Stimulated activated naive CD4-positive, alpha-beta T cell (primary cell): ENCODE measurements at places on chromosomes 13 and 19.

DNA sequence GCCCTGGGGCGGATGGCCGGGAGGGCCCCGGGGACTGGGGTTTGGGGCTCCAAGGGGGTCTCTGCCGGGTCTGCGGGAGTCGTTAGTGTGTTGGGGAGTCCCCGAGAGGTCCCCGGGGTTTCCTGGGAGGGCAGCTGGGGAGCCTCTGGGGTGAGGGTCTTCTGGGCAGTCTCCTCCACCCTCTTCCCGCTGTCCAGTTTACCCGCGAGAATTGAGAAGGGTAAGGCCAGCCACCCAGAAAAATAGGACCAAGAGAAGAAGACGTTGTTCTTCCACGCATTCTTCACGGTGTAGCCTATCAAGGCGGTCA is 1.0 kb upstream of the ETFB start:
- no peak for DNase-seq

- DNase-seq = no peak
Observed at GRCh38 chr19:32067685-32068084, 277.7 kb upstream of the ZNF507 start.

DNA sequence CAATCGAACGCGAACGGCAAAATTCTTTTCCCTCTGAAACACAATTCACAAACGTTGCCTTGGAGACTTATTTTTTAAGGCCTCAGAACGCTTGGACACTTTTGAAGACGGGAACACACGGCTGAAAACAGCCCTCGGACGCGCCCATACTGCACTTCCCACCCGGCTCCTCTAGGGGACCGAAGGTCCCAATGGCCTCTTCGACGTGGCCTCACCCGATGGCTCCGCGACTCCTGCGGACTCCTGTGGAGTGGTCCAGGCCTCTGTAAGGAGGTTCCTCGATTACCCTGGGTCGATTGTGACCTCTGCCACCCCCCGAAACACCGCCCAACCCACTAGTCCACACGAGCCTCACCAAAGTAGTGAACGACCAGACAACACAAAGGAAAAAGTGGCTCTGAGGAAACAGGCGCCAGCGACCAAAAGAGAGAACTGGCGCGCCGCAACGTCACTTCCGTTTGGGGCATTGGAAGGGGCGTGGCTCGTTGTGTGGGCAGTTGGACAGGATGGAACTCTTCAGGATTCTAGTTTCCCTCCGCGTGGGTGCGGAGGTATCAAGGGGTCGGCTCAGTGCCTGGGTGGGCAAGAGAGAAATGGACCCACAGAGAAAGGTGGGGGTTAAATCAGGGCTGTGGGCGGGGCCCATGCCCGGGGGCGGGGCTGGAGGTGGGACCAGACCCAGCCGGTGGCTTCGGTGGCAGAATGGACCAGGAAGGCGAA is at the start of gene ZNF560:
Gene ZNF560 (minus strand): TSS at position 434 of the 720 bp plus-strand sequence. CDS start 23,303 bp downstream, outside the sequence.
- no peak for DNase-seq

GRCh38 chr19:20103091-20103740 is 25.4 kb downstream of the ZNF90 start:
- no peak for DNase-seq

- no peak for DNase-seq
Observed at GRCh38 chr19:51564791-51565190, 6.3 kb upstream of the ZNF175 start.

GRCh38 chr13:89279374-89279773 is 1608.2 kb downstream of the SLITRK5 start:
- DNase-seq = no peak

DNA sequence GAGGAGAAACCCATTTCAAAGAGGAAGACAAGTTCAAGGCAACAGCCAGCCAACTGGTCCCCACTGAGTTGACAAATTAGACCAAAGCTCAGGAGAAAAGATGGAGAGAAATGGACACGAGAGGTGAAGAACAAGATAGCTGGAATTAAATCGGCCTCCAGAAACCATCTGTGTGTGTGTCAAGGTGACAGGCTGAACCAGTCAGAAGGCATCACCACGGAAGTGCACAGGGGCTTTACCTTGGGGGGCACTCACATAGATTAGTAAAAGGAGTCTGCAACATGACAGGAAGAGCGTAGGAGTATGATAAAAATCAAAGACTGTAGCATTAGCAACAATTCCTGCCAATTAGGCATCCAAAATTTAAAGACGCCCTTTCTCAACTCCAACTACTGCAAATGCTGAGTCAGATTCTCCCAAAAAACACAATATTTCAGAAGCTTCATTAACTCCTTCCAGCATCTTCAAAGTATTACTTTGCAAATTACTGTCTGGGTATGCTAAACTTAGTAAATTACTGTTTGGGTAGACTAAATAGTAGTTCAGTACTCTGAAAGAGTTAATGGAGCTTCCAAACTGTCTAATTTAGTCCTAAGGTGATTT is 66.2 kb downstream of the FOXO1 start:
- no peak for DNase-seq

DNA sequence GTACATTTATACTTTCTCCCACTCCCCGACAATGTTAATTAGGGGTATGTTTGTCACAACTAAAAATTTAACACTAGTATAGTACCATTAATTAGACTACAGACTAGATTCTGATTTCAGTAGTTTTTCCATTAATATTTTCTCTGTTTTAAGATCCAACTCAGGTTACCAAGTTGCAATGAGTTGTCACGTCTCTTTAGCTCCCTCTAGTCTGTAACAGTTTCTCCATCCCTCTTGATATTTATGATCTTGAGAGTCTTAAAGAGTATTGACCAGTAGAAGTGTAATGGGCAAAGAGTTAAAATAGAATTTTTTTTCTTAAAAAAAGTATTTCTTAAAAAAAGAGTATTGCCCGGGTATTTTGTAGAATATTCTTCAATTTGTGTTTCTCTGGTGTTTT is 598.1 kb downstream of the TBC1D4 start:
- DNase-seq = no peak

DNA sequence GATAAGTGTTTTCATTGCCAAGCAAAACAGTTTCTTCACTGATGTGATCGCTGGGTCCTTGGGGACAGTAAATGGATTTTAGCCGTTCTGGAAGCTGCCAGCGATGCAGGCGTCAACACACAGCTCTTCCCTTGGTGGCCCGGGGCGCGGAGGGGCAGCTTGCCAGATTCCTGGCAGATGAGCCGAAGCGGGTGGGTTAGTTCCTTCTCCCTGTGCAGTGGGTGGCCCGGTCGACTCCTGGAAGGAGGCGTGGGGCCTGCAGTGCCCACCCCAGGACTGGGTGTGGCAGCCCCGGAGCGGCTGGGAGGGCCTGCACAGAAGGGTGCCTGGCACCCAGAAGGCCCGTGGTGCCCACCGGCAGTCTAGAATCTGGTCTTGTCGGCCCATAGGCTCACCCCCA is 69.0 kb downstream of the KDM4B start:
- DNase-seq = no peak

DNA sequence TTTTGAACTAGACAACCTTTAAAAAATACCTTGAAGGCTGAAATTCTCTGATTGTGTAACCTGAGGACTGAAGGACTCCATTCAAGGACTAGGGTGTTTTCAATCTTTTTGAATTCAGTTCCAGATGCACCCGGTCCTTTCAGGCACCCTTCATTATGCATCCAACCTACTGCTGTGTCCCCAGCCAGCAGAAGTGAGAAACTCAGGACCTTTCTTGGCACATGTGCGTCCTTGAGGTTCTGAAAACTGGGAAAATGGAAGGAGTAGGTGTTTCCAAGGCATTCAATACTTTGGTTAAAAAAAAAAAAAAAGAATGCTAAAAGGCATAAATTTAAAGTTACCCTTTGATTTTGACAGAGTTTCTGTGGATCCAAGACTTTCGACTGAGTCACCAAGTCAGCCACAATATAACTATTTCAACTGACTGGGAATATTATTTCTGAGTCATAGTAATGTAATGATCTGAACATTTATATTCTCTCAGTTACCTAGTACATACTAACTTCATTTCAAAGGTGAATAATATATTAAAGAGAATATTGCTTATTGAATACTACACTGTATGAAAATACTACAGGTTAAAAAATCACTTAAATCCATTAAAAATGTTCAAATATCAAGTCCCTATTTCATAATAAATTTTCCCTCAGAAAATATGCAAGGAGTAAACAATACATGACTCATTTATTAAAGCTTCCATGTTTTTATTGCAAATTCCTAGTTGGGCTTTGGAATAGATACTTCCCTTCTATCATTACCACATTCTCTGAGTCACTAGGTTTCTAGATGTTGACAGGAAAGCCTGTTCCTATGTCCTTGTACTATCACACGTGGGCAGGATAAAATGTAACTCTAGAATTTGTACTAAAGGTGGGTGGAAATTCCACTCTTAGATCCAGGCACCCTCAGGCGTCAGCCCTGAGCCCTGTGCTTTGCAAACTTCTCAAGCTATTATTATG is 2.4 kb upstream of the ITGBL1 start:
- DNase-seq = no peak

- DNase-seq = no peak
Observed at GRCh38 chr13:114038900-114039299, 65.0 kb upstream of the C13orf46 start.

DNA sequence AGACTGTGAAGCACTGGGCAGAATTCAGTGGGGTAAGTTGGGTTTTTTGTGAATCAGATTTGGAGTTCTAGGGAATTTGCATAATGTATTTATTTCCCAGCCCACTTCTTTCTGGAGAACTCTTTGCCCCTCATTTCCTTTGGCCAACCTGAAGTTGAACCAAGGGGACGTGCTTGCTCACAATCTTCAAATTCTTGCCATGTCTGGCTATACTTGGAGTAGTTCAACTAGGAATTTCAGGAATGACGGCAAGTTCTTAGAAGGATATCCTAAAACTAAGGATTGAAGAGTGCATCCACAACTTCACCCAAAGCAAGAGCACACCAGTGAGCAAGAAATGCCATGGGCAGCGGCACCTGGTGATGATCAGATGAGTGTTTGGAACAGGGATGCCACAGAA is 88.5 kb downstream of the TEX26 start:
- no peak for DNase-seq

DNA sequence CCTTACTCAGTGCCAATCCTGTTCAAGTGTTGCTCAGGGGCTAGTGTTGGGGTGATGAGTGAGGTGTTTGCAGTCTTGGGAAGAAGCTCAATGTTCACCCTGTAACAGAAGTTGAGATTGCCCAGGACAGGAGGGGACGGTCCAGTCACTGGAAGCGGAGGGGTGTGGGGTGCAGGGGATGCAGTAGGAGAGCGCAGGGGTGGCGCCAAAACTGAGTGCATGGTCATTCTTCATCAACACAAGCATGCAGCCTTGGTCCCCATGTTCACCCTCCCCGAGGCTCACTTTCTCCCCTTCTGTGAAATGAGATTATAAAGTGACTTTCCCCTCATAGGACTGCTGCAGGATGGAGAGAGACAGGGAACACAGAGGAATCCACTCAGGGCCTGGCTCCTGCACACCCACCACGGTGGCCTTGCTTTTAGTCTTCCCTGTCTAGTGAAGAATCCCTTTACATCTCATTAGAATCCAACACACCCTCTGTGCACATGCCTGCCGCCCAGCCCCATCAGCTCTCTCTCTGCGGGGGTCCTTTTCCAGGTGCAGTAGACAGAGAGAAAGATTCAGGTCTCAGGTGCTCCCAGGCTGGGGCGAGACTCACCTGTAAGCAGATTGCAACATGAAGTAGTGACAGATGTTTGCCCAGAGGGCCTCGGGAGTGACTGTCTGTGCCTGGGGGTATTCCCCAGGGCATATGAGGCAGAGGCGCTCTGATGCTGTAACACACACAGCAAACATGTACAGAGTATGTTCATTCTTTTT is 93.2 kb downstream of the TSHZ3 start:
- DNase-seq = no peak

GRCh38 chr13:34611671-34612070 is 330.4 kb upstream of the NBEA start:
- no peak for DNase-seq
